Stimulated activated CD4-positive, alpha-beta T cell treated with anti-CD3 and anti-CD28 coated beads, Interleukin-1b, Interleukin-23, amount 100 ng/mL, for 4 hours (primary cell): ENCODE measurements at places on chromosomes 5 and 9.

GRCh38 chr5:147396070-147396823 is 113.6 kb downstream of the DPYSL3 start:
- DNase-seq, result no peak

GRCh38 chr5:5304361-5305020 is 118.0 kb upstream of the ICE1 start:
- no peak for DNase-seq

GRCh38 chr5:131250751-131251475 is 12.9 kb upstream of the CDC42SE2 start:
- no peak for DNase-seq

DNA sequence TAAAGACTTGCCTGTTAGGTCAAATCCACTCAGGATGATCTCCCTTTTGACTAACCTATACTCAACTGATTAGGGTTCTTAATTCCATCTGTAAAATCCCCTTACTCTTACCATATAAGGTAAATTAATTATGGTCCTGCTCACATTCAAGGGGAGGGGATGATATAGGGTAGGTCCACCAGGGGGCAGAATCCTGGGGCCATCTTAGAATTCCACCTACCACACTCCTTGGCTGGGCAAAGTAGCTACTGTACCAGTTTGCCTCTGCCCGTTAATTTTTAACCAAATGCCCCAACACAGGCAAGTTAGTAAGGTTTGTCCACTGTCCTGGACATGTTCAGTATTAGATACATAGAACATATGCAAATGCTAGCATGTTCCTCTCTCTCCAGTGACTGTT is 262.4 kb downstream of the SEMA5A start:
- no peak for DNase-seq

GRCh38 chr9:129150672-129151211 is 27.3 kb downstream of the IER5L start:
- DNase-seq, result no peak

DNA sequence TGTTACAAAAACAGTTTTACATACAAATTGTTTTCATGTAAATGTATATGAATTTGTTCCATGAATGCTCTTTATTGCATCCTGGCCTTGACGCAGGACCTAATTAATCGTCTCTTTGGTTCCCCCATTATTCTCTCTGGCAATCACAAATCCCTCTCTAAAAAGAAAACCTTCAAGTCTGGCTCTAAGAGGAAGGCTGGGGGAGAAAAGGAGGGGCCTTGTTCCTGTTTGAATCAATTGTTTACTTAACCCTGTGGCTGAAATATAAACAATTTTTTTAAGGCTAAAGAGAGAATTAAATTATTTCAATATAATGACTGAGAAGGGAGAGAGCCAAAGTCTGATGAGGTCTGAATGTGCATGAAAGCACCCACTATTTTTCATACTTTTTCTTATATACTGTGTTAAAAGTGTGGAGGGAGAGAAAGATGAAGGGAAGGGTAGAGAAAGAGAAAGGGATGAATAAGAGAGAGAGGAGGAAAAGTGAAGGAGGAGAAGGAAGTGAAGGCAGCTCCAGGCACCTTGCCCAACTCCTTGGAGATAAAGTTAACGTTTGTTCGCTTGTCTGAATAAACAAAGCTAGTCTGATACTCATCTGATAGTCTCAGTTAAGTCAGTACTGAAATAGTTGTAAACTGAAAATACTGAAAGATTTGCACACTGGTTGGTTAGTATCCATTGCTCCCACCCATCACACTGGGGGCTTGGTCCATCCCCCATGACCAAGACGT is 116.4 kb upstream of the SPDL1 start:
- DNase-seq, result no peak

DNA sequence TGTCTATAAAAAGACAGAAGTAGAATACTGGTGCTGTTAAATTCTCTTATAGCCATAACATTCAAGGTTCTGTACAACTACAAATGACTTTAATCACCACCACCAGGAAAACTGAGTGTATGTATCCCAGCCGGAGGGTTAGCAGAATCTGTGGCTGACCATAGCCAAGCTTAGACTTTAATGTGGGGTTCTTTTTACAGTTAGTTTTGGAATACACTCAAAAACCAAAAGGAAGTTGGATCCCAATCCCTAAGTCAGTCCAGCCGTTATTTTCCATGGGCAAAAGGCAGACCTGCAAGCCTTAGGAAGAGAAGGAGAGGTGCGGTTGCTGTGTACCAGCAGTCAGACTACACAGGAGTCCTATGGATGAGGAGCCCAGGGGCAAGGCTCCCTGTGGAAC is 179.8 kb downstream of the ENC1 start:
- DNase-seq, result no peak

DNA sequence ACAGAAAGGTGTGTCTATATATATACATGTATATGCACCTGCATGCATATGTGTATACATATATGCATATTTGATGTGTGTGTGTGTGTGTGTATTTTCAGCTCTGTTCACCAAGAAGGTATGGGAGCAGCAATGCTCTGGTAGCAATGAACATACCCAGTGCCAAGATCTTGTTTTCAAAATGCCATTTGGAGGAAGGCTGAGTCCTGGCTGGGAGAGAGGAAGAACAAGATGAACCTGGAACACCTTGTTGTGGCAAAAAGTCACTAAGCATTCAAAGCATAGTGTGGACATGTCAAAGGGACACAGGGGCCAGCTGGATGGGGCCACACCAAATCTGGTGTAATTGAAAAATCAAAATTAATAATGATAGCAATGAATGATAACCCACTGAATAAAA is 31.8 kb upstream of the NEK6 start:
- no peak for DNase-seq

DNA sequence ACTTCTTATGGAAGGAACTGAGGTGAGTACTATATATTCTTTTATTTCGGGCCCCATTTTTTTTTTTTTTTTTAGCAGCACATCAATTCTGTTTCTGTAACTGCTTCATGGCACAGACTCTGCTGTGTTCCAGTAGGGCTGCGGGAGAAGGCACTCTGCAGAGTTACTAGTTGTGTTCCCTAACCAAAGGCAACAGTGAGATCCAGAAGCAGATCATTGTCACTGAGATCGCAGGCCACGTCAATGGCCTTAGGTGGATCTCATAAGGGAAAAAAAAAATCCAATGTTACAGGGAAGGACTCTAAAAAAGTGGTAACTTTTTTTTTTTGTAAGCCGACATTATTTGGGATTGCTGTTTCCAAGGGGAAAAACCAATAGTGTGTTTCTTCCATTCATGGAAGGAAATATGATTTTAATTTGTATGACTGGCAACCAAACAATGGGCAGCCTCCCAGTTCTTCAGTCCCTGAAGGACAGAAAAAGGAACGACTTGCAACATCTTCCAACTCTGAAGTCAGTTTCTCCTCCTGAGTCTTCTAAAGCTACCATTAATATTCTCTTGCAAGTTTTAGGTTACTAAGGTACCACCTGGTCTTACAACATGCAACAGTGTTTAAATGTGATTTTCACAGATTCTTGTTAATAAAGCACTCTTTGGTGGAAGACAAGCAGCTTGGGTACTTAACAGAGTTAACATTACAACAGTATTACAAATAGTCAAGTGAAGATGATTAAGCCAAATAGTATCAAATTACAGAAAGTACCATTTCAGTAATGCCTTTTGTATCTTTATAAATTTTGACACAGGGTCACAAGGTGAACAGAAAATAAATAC is 52.8 kb downstream of the HABP4 start:
- DNase-seq, result no peak

GRCh38 chr5:24525414-24525813 is 119.4 kb downstream of the CDH10 start:
- no peak for DNase-seq

DNA sequence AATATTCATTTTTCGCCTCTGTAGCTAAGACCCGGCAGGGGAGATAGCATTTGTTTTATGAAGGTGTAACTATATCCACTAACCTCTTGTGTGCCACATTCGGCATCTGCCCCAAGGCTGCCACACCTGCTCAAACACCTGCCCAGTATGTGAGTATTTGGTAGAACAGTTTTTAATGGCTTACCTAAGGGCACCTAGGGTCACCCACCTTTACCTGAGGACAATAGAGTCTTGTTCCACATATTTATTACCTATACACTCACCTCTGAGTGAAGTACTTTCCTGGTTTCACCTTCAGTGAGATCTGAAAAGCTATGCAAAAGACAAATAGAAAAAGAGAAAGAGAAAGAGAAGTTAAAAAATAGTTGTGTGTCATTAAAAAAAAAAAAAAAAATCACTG is 68.0 kb upstream of the PIP5K1B start:
- no peak for DNase-seq

GRCh38 chr5:151093476-151093889 is 12.6 kb upstream of the TNIP1 start:
- no peak for DNase-seq

DNA sequence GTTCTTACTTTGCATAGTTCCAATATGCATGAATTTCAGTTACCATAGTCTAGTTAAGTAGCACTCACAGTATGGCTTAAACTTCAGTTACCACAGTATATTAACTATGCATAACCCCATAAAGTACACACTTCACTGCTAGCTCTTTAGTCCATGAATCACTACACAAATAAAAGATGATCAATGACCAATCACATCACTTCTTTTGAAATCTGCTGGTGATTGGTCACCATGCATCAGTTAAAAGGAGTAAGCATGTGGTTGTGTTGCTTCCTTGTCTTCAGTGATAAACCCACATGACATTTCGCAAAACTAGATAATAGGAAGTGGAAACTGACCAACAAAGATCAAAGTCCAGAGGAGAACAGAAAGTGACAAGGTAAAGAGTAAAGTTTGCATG is 79.0 kb downstream of the TAF11L14 start:
- no peak for DNase-seq

GRCh38 chr5:61720829-61721228 is 388.8 kb downstream of the ZSWIM6 start:
- DNase-seq, result no peak

DNA sequence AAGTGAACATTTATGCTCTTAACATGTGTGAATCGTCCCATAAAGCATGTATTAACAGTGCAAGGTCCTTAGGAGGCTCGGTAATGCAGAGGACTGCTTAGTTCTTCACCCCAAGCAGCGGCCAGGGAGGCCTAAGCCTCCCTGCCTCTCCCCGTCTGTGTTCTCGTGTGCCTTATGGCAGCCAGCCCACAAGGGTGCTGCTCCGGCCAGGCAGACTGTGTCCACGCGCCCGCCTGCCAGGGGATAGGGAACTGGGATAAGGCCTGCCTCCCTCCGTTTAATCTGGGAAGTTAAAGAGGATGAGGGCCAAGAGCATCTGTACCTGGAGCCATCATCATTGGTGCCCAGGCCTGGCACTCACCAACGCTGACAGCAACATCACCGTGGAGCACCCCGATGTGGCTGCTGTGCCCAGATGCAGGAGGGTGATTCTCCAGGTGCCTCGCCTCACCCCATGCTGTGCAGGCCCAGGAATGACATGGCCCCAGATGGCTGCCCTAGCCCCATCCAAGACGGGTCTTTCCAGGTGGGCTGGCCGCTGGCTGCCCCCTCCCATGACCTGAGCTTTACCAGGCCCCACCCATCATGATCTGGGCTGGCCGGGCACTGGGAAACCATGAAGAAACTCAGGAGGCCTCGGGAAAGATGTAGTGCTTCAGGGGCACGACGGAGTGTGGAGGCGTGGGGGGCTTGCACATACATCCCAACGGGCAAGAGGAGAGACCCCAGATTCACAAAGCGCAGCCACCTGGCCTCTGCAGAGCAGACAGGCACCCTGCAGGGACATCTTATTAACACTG is 35.6 kb upstream of the SUSD3 start:
- DNase-seq, result no peak

DNA sequence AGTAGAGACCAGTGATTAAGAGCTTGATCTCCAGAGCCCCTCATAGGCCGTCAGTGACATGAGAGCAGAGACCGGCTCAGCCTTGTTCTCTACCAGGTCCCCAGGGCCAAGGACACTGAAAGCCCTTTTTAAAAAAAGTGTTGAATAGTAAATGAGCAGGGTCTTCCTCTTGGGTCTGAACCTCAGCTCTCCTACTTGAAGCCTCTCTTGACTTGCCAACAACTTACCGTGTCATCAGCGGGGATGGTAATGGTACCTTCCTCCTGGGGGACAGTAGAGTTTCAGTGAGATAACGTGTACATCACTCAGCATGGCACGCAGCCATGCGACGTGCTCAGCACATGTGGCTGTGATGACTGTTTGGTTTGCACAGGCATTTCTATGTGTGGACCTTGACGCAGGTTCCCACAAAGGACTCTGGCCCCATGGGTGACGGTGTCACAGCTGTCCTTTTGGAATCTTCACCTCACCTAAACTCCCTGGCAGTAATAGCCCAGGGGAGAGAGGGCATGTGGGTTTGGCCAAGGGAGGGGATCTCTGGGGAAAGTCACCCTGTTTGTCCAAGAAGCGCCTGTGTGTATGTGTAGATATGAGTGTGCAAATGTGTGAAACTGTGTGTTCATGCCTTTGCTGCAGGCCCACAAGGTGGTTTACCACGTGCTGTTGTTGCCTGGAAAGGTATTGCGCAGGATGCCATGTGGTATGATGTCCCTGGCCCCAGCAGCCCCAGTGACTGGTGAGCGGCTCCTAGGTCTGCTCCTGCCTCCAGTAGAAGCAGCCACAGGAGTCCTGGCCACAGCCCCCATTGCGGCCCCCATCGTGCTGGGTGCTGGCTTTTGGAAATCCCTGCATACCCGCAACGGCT is 18.7 kb downstream of the ERGIC1 start:
- DNase-seq, result no peak

DNA sequence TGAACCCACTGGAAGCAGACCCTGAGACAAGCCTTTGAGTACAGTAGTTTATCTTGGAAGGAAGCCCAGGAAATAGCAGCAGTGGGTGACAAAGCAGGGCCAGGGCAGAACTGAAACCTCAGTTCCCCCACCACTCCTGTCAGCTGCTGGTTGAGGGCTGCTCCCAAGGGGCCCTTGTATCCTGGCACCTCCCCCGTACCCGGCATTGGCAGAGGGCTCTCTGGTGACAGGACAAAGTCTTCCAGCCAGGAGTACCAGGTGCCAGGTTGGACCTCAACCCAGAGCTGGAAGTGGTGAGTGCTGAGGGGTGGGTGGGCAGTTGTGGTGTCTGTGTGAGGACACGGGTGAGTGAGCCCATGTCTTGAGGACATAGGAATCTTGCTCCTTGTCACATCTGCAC is 123.3 kb downstream of the PHF2 start:
- no peak for DNase-seq

GRCh38 chr5:122697191-122697590 is 77.7 kb upstream of the SNX2 start:
- DNase-seq, result no peak

GRCh38 chr9:128684065-128684324 is 5.0 kb upstream of the SET start:
- no peak for DNase-seq

DNA sequence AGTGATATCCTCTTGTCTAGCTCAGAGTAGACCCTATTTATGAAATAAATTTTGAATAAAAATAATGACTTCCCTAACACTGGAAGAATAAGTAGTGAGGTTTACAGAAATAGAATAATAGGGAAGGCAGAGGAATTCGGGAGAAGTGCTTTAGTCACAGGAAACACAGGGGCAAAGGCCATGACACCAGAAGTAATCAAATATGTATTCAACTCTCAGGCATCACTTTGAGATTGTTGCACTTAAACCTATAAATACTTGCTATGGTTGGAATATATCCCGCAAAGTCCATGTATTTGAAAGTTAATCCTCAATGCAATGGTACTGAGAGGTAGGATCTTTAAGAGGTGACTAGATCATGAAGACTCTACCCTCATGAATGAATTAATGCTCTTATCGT is 166.8 kb downstream of the YIPF5 start:
- no peak for DNase-seq

GRCh38 chr5:168916266-168916665 is 337.1 kb upstream of the PANK3 start:
- DNase-seq, result no peak

GRCh38 chr5:119323601-119324000 is 32.2 kb upstream of the TNFAIP8 start:
- no peak for DNase-seq

GRCh38 chr5:44412286-44412685 is 23.1 kb upstream of the FGF10 start:
- DNase-seq, result no peak
